Activated naive CD4-positive, alpha-beta T cell treated with Interleukin-2 at 50 U/mL for 16 hours (primary cell): ENCODE measurements at places on chromosomes 12 and 14.

DNA sequence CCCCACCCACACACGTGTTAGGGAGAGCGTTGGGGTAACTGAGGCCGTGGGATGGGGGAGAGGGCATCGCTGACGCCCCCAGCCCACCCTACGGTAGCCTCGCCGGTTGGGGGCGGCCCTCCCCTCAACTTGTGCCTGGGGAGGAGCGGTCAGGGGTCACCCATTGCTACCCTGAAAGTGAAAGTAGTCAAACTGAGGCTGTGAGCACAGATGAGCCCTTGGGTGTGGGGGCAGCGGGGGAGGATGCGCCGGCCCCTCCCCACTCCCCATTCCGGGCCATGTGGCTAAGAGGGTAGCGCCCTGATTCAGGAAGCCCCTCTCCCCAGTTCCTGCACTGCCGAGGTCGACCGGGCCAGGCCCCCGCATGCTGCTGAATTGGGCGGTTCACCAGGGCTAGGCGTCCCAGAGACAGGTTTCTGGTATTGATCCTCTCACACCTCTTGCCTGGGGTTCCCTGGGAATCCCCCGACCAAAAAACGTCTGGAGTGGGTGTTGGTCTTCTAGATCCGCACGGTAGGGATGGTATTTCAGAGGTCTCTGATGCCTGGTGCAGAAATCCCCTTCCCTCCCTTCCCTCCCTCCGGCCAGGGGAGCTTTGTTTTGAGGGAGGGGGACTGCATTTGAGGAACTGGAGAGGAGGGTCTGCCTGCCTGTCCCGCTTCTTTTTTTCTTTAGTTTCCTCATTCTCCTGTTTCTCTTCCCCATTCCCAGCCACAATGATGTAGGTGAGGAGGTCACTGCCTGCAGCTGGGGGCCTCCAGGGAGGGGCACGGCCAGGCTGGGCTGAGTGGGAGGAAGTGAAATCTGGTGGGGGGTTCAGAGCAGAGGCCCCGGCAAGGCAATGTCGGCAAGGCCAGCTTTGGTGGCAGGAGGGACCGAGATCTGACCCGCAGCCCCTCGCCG is 1.0 kb downstream of the SH2B3 start:
- peak; percentile 67 for DNase-seq

GRCh38 chr12:11958221-11959091 is 112.3 kb upstream of the BCL2L14 start:
- DNase-seq: peak; percentile 67

GRCh38 chr14:84112589-84112988 is 1417.4 kb upstream of the FLRT2 start:
- no peak for DNase-seq

GRCh38 chr12:124567673-124568373 is 411 bp upstream of the NCOR2 start:
- DNase-seq: peak; percentile 83

DNA sequence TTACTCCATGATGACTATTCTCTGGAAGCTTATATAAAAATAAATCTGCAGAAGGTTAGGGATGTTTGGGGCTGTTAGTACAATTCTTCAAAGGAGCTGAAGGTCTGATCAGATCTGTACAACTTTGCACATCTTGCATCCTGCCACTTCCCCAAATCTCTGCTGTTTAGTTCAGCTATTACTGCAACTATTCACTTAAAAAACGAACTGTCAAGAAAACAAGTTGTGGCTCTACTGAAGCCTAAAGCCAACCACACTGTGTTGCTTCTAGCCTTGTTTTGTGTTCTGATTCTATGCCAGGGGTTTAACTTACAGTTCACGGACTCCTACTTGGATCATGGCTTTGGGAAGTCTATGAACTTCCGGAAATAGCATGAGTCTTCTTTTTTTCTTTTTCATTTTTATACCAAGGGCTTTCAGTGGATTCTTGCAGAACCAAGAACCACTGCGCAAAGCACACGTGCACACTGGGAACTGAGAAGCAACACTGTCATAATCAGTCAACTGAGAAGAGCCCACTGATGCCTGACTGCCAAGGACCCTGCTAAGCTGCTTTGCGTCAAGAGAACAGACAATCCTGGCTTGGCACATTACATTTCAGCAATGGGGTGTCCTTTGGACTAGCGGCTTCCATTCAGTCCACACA is 66.3 kb upstream of the EEA1 start:
- no peak for DNase-seq

DNA sequence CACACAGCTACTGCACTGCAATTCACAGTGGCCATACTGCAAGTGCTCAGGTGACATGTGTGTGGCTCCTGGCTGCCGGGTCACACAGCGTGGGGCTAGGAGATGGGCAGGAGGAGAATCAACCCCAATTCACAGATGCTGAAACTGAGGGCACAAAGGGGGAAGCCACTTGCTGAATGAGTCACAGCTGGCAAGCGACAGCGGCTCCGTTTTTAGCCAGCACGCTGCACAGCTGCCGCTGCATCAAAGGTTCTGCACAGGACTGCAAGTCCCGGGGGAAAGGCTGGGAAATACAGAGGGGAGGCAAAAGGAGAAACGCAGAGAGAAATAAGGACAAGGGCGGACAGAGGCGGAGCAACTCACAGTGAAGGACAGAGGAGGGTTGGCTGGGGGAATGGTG is 57.9 kb downstream of the KDM2B start:
- DNase-seq: no peak

- DNase-seq: no peak
These were observed at the start of gene GSC for GRCh38 chr14:94769391-94770250. TSS of gene GSC (minus strand) at chr14:94770113. CDS start at chr14:94770015, 98 bp downstream.

DNA sequence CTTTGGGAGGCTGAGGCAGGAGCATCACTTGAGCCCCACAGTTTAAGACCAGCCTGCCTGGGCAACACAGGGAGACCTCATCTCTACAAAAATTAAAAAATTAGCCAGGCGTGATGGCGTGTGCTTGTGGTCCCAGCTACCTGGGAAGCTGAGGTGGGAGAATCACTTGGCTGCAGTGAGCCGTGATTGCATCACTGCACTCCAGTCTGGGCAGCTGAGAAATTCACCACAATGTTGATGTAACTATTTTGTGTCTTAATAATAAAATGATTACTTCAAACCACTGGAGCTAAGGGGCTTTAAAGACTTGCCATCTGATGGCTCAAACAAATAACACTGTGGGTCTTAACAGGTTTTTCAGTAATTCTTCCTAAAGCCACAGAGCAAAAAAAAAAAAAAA is 10.8 kb downstream of the ERH start:
- no peak for DNase-seq

DNA sequence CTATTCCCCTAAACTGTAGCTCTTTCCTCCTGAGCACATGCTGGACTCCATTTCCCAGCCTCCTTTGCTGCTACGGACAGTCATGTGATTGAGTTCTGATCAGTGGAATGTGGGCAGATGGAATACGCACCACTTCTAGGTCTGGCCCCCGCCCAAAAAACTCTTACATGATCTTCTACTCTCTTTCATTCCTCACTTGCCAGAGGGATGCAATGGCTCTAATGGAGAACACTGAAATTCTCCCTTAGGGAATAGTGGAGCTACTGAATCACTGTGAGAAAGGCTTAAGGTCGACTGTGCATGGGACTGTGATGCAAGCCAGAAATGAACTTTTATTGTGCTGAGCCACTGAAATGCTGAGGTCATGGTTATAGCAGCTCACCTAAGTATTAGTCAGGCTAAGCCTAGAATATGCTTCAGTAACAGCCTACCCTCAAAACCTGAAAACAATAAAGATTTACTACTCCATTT is 13.0 kb upstream of the TMED2 start:
- DNase-seq: no peak

DNA sequence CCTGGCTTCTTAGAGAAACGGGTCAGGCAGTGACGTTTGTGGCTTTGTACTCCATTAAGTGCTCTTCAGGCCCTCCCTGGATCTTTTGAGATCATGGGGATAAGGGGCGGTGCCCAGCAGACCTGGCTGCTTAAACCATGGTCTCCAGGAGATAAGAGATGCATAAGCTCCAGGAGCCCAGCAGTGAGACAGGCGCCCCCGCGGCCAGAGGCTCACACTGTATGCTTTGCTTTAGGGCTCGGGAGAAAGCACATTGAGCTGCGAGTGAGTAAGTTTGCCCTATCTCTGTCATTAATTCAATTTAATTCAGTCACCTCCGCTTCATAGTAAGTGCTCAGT is 359.5 kb downstream of the CACNA1C start:
- no peak for DNase-seq

- no peak for DNase-seq
These were observed 114.4 kb downstream of the ZNF664 start for GRCh38 chr12:124087266-124088051.

GRCh38 chr12:129719416-129719815 is 184.4 kb downstream of the TMEM132D start:
- no peak for DNase-seq

DNA sequence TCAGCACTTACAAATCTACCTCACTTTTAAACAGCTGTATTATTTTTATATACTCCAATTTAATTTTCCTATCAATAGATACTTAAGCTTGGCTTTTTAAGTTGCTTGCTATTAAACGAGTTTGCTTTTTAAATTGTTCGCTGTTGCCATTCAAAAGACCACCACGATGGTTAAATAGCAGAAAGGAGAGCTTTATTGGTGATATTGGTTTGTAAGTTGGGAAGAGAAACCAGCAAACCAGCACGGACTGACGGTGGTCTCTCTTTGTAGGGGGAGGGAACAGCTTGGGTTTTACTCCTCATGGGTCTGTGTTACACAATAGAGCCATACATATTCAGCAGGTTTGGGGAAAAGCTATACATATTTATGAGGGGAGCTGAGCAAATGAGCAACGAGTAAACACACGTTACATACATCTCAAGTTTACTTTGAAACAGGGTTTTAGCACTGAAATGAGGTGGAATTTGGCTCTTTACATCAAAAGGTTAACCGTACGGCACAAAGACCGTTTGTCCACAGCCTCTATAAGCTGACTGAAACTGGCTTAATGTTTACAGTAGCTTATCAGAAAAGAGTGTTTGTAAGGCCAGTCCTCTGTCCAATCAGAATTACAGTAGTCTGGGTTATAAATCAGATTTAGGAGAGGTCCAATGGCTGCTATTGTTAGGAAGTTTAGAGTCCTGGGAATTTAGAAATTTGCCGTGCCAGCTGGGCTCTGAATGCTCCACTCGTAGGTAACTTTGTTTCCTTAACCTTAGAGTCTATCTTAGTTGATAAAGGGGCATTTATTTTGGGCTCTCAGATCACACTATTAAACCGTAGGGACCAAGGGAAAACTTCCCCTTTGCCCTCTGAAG is 69.7 kb upstream of the DHRS4 start:
- no peak for DNase-seq

- no peak for DNase-seq
These were observed 1.3 kb upstream of the EMP1 start for GRCh38 chr12:13195250-13195649.

GRCh38 chr14:32327255-32327961 is 1.7 kb upstream of the AKAP6 start:
- DNase-seq: no peak

- no peak for DNase-seq
These were observed 26.2 kb downstream of the SNRPF start for GRCh38 chr12:95884998-95885397.

GRCh38 chr14:58353516-58354299 is 42.0 kb upstream of the TOMM20L start:
- DNase-seq: no peak

DNA sequence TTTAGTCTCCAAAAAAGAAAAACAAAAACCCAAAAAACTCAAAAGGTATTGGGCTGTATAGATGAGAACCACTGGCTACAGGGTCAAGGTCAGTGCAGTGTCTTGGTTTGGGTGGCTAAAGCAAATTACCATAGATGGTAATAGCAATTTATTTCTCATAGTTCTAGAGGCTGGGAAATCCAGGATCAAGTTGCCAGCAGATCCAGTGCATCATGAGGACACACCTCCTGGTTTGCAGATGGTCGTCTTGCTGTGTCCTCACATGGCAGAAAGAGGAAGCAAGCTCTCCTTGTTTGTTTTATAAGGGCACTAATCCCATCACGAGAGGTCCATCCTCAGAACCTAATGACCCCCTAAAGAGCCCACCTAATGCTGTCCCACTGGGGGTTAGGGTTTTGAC is 11.2 kb downstream of the COX14 start:
- no peak for DNase-seq

DNA sequence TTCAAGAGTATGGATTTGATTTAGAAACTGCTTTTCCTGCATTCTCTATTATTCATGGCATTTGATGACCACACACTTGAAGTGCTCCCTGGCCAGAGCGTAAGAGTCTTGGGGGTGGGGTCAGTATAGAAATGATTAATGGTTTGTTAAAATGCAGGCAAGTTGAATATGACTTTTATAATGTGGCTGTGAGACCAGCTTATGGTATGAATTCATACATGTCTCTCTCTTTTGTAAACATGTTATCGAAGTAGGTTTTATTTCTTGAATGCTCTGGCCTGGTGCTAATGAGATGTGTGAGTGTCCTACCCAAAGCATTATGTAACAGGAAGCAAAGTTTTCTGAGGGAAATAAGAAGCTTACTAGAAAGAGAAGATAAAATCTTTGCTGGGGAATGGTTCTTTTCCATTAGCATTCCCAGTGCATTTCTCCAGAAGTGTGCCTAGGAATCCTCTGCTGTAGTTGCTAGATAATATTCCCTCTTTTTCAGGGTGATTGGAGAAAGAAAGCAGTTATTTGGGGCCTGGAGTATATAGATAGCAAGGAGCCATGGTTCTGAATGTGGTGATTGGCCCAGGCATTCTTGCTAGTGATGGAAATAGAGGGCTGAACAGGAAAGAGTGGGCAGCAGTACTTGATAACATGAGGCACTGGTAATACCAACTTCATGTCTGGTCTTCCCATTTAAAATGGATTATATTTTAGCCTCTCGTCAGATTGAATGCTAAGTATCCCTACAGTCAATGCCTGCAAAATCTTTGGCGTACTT is 289.7 kb downstream of the RAD51B start:
- DNase-seq: no peak

DNA sequence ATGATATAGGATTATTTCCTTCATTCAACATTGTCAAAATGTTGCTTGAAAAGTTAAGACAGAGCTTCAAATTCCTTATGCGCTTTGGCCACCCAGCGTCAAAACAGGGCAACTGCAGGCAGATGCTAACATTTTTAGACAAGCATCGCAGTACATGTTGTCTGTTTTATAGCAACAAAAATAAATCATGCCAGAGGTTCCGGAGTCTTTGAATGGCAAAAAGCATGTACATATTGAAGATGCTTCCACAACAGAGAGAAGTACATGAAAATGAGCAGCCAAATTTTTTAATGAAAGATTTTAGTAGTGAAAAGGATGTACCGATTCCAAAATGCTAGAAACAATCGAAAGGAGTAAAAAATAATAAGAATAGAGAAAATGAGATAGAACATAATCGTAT is 49.8 kb upstream of the USP15 start:
- peak; percentile 27 for DNase-seq

- no peak for DNase-seq
These were observed 44.5 kb downstream of the GTF2A1 start for GRCh38 chr14:81176241-81176640.
